ENCODE measurements at places on chromosomes 3 and 15. TPM values are rescaled to one million over a fixed set of nuclear protein-coding genes. Genes with fewer than 3 reads are reported as not detected.

CCDC9B gene
- 0.54 TPM for total RNA-seq

CLDN16 gene
- not detected for total RNA-seq

YEATS2 gene
- 58.4 TPM for total RNA-seq

CHRFAM7A gene
- total RNA-seq, result not detected

STXBP5L gene
- total RNA-seq, result not detected

WDR76 gene
- total RNA-seq, result 80.4 TPM

SRGAP3 gene
- total RNA-seq, result 0.40 TPM

KLHL40 gene
- total RNA-seq, result not detected

GRCh38 chr15:37933666-37934065 lies 774 bp upstream of the TMCO5A start:
- no peaks in the 10 kb centered on the region for H3K27me3 ChIP-seq
- H3K27ac ChIP-seq, result no peak overlapping the region
- no peak overlapping the region for H3K4me3 ChIP-seq

- no peak overlapping the region for H3K4me3 ChIP-seq
- no peaks in the 10 kb centered on the region for H3K4me1 ChIP-seq
Measured at GRCh38 chr3:74387111-74387735, 227.2 kb downstream of the CNTN3 start.

DNA sequence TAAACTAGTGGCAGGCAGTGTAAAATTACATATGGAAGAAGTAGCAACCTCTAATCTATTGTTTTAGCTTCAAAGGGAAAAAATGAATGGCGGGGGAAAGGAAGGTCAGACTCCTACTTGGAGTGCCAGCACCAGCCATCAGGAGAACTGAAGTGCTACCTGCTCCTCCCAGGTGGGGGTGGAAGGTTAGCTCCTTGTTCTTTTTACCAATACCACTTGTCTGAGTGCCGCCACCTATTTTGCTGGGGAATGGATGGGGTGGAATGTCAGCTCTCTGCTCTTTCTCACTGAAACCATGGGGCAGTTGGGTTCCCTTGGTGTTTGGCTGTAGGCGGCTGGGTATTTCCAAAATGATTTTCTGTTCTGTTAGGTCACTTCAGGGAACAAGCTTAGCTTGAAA lies 428.7 kb upstream of the EPHA3 start:
- no peaks in the 10 kb centered on the region for H3K27me3 ChIP-seq
- no peaks in the 10 kb centered on the region for H3K4me1 ChIP-seq
- DNase-seq, result no peak

- H3K27me3 ChIP-seq, result peaks cover 5% of the 10 kb centered on the region
- H3K36me3 ChIP-seq, result no peaks in the 10 kb centered on the region
- no peak overlapping the region for H3K4me3 ChIP-seq
- H3K4me1 ChIP-seq, result no peaks in the 10 kb centered on the region
- DNase-seq, result no peak
Measured at GRCh38 chr15:29913528-29914135, 91.4 kb upstream of the TJP1 start.

DNA sequence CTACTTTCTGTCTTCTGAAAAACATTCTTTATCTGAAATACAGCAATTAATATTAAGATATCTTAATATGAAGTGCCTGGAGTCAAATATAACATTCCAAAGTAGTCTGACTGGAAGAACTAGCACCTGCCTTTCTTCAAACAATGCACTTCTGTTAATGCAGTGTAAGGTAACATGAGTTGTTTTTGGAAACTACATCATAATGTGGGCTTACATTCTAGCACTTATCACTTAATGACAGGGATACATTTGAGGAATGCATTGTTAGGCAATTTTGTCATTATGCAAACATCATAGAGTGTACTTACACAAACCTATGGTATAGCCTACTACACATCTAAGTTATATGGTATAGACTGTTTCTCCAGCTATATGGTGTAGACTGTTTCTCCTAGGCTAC lies 49.2 kb downstream of the SLC15A2 start:
- H3K4me3 ChIP-seq, result no peak overlapping the region
- no peak for DNase-seq
- no peaks in the 10 kb centered on the region for H3K27me3 ChIP-seq

DNA sequence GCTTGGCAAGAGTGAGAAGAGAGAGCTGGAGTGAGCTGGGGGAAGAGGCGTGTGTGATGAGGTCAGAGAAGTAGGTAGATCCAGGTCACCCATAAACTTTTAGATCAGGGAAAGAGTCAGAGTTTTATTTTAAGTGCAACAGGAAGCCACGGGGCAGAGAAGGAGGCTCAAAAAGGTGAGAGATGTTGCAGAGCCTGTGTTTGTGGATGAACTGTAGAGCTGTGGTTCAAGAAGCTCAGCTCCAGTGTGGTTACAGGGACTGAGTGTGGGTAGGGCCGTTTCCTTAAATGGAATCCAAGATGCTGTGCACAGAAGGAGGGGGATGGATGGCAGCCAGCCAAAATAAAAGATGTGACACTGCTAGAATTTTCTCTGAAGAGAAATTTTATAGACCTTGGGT lies 337.2 kb downstream of the SATB1 start:
- H3K4me1 ChIP-seq, result peaks cover 8% of the 10 kb centered on the region
- peak overlapping the region; percentile 7 for H3K27ac ChIP-seq
- peaks cover 5% of the 10 kb centered on the region for H3K27me3 ChIP-seq
- no peak for DNase-seq
- H3K4me3 ChIP-seq, result no peak overlapping the region

DNA sequence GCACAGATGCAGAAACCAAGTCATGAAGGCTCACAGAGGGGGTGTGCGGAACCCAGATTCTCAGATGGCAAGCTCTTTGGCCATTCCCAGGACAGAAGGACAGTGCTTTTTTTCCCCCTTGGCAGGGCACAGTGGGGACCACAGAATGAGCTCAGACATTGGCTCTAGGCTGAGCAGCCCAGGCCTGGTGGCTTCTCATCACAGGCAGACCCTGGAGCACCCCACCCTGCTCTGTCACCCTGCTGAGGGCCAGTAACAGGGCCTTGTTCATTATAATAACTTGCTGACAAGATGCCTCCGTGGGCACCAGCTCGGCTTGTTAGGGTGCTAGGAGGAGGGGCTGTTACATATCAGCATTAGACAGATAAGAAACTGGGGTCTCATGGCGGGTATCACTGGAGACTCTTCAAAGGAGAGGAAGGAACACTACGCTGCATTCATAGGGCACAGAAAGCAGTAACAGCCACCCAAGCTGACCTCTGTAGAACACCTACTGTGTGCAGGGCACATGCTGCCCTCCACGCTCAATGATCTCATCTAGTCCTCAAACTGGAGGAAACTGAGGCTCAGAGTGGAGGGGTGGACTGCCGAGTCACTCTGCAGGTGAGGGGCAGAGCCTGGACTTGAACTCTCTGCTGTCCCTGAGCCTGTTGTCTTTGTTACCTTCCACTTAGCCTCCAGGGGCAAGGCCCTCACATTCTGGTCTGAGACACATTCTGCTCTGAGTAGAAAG lies 69.9 kb upstream of the SEC13 start:
- no peak for DNase-seq
- H3K4me1 ChIP-seq, result peaks cover 15% of the 10 kb centered on the region
- no peaks in the 10 kb centered on the region for H3K36me3 ChIP-seq
- no peak overlapping the region for H3K4me3 ChIP-seq

- H3K4me3 ChIP-seq, result no peak overlapping the region
- H3K36me3 ChIP-seq, result no peaks in the 10 kb centered on the region
- no peak for DNase-seq
- no peak overlapping the region for H3K27ac ChIP-seq
- no peaks in the 10 kb centered on the region for H3K27me3 ChIP-seq
- no peaks in the 10 kb centered on the region for H3K4me1 ChIP-seq
Measured at GRCh38 chr3:10915376-10915775, 77.2 kb upstream of the SLC6A1 start.

- no peak for DNase-seq
- peaks cover 57% of the 10 kb centered on the region for H3K27me3 ChIP-seq
Measured at GRCh38 chr15:99102332-99103235, 2.3 kb upstream of the SYNM start.

DNA sequence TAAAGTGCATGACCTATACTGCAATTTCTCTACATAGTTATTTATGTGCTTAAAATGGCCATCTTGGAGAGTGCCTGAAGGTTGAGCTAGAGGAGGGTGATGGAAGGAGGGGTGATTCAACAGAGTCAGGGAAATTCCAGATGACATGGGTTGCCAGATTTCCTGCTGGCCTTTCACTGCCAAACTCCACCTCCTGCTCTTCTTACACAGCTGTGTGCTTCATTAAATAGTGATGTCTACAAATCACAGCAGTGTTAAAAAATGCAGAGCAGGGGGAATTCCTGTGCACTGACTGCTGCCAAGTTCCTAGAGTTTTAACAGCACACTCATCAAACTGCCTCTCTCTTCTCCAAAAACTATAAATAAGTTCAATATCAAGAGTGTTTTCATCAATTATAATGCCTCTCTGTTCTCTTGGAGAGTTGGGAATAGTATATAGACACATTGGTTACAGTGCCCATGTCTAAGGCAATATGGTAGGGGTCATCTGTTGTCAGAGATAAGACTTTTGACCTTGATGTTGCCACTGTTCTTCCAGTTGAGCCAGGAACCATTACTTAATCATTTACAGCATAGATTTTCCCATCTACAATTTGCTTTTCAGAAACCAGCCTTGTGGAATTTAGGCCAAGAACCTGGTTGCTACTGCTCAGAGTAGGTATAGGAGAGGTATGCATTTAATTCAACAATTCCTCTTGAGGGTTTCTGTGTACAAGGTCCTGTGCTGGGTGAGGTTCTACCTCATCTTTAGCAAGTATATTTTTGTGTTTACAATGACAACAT lies 79.6 kb downstream of the TP63 start:
- peaks cover 15% of the 10 kb centered on the region for H3K4me1 ChIP-seq
- no peak overlapping the region for H3K27ac ChIP-seq
- peak; percentile 52 for DNase-seq
- no peaks in the 10 kb centered on the region for H3K27me3 ChIP-seq

DNA sequence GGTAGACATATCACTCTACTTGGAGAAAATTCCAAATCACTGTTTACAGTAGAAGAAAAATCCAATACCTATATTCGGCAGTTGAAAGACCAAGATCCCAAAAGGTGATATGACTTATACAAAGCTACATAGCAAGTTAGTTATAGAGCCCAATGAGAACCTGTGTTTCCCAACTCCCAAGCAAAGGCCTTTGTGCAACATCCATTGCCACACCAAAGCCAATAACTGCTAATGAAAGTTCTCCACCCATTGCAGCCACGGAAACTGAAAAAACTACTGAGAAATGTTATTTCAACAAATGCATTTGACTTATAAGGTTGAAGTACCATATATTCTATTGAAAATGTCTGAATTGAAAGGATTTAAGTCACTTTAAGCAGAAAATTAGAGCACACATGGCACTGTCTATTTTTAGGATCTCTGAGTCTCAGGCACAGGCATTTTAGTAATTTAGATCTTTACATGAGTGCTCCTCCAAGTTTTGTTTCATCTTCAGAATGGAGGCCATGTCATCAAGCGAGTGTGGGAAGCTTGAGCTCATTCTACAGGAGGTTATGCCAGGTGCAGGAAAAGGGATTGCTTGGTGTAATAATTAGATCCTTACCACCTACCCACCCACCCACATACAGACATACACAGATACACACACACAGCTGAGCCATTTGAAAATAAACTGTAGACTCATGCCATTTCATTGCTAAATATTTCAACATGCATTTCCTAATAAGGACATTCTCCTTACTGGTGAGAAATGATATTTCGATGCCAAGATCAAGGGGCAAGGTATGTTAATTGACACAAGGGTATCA lies 19.7 kb upstream of the ANO10 start:
- H3K27ac ChIP-seq, result no peak overlapping the region
- peaks cover 9% of the 10 kb centered on the region for H3K27me3 ChIP-seq
- H3K36me3 ChIP-seq, result no peaks in the 10 kb centered on the region
- peaks cover 5% of the 10 kb centered on the region for H3K4me1 ChIP-seq

- peak overlapping the region; percentile 96 for H3K4me3 ChIP-seq
- no peaks in the 10 kb centered on the region for H3K36me3 ChIP-seq
- peak overlapping the region; percentile 71 for H3K27ac ChIP-seq
- H3K27me3 ChIP-seq, result peaks cover 27% of the 10 kb centered on the region
- no peak for DNase-seq
- H3K4me1 ChIP-seq, result peaks cover 19% of the 10 kb centered on the region
Measured at GRCh38 chr3:123961508-123961856, 453 bp upstream of the CCDC14 start.

DNA sequence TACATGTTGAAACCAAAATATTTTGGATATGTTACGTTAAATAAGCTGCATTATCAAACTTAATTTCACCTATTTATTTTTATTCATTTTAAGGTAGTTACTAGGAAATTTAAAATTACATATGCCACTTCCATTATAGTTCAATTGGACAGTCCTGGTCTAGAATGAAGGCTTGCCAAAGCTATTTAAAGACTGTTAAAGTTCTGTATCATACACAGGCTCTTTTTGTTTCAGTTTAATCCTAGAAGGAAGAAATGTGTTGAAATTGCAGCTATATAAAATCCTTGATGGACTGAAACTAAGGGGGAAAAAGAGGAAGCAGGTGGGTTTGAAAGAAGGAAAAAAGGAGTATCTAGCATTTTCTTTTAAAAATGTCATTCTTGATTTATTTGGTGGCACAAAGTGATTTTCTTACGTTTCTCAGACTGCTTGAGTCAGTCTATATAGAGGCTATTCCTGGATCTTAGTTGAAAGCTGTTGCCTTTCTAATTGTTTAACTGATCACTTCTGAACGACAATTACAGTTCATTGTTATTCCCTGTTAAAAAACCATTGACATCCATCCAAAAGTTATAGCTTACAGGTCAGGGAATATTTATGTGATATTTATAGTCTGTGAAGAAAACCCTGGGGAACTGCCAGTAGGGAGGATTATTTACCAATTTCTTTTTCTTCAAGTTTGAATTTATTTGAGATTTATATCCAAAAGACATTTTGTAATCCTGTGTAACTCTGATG lies 195.0 kb downstream of the RORA start:
- no peaks in the 10 kb centered on the region for H3K36me3 ChIP-seq
- no peak overlapping the region for H3K27ac ChIP-seq
- no peaks in the 10 kb centered on the region for H3K4me1 ChIP-seq
- no peak for DNase-seq

DNA sequence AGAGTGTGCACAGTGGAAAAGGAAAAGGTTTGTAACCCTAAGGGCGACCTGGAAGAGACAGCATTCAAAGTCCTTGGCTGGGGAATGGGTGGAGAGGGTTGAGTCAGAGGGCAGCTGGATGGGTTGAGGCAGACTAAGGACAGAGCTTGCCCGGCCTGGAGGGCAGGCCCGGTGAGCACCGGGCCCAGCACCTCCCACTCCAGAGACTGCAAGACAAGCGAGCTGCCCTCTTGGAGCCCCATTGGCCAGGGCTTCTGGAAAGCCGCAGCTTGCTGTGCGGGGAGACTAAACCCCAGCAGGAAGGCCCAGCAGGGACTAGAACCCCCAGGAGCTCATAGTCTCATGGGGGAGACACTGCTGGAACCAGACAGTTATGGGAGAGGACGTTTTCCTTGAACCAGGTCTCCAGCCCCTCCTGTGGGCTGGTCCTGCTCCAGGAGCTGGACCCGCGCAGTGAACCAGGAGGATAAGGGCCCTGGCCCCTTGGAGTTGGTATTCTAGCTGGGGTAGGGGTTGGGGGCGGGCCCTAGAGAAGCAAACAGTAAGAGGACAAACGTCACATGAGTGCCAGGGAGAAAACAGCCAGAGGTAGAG lies 59.1 kb downstream of the RGMA start:
- H3K4me3 ChIP-seq, result no peak overlapping the region
- peak overlapping the region; percentile 63 for H3K27ac ChIP-seq
- DNase-seq, result no peak
- H3K36me3 ChIP-seq, result peaks cover 27% of the 10 kb centered on the region
